Keratinocyte (primary cell): ENCODE measurements at places on chromosomes 16 and 17.

GRCh38 chr17:7897773-7898172, 9.2 kb downstream of the CHD3 start:
- peaks cover 59% of the 10 kb centered on the region for H3K36me3 ChIP-seq
- no peaks in the 10 kb centered on the region for H3K27me3 ChIP-seq
- H3K4me3 ChIP-seq = no peak overlapping the region

DNA sequence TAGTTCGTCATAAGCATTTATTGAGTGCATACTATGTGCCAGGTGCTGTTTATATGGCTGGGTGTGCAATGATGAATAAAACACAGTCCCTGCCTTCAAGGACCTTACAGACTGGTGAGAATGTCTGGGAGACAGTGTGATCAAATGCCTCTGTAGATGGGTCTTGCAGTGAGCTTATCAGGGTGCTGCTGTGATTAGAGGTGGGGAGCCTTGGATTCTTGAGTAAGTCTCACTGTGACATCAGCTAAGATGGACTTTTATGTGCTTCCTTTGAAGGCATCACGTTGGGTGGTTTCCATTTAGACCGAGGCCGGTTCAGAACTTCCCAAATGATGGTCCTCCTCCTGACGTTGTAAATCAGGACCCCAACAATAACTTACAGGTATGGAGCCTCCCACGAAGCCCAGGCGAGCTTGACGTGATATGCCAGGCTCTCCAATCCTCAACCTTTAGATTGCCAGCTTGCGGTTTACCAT, 10.0 kb downstream of the HERPUD1 start:
- H3K27ac ChIP-seq = no peak overlapping the region
- H3K4me3 ChIP-seq = no peak overlapping the region
- peaks cover 37% of the 10 kb centered on the region for H3K36me3 ChIP-seq
- no peaks in the 10 kb centered on the region for H3K4me1 ChIP-seq
- no peaks in the 10 kb centered on the region for H3K27me3 ChIP-seq

- peaks cover 2% of the 10 kb centered on the region for H3K36me3 ChIP-seq
- peaks cover 49% of the 10 kb centered on the region for H3K4me1 ChIP-seq
- H3K27ac ChIP-seq = peak overlapping the region; percentile 82
- no peak for DNase-seq
Measured at GRCh38 chr17:80725517-80725916, 180.9 kb downstream of the RPTOR start.

- no peak for DNase-seq
- peaks cover 4% of the 10 kb centered on the region for H3K36me3 ChIP-seq
- no peak overlapping the region for H3K27ac ChIP-seq
- H3K27me3 ChIP-seq = no peaks in the 10 kb centered on the region
Measured at GRCh38 chr16:48592839-48593429, 17.0 kb downstream of the N4BP1 start.

GRCh38 chr17:20935740-20936139, 107.1 kb downstream of the USP22 start:
- H3K27me3 ChIP-seq = no peaks in the 10 kb centered on the region
- H3K36me3 ChIP-seq = no peaks in the 10 kb centered on the region
- no peak for DNase-seq
- peaks cover 29% of the 10 kb centered on the region for H3K4me1 ChIP-seq
- H3K27ac ChIP-seq = peak overlapping the region; percentile 73
- H3K4me3 ChIP-seq = no peak overlapping the region

- no peak overlapping the region for H3K4me3 ChIP-seq
- no peak for DNase-seq
- no peaks in the 10 kb centered on the region for H3K4me1 ChIP-seq
- H3K36me3 ChIP-seq = peaks cover 8% of the 10 kb centered on the region
Measured at GRCh38 chr16:16028311-16028999, 79.0 kb downstream of the ABCC1 start.

DNA sequence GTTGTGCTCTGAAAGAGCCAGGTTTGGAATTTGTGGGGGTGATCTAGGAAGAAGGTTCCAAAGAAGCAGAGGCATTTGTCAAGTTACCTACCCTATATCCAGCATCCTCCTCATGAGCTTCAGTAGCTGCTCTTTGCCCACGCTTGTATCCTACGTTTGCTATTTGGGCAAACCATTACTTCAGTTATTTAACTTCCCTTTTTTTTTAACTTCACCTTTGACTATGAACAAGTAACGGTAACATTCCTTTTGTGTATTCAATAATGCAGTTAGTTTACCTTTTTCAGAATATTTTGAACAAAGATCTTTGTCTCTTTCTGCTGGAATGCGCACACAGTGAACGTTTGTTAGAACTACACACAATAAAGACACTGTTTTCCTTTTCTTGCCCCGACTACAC, 41.5 kb downstream of the CYB5B start:
- peaks cover 18% of the 10 kb centered on the region for H3K36me3 ChIP-seq
- peaks cover 12% of the 10 kb centered on the region for H3K4me1 ChIP-seq
- H3K4me3 ChIP-seq = no peak overlapping the region
- no peak overlapping the region for H3K27ac ChIP-seq
- no peaks in the 10 kb centered on the region for H3K27me3 ChIP-seq
